ENCODE measurements at places on chromosomes 4 and X.
A peak's percentile ranks its signal among the peaks of the same experiment; 100 is the strongest.

- DNase-seq = peak; percentile 70
These were observed 94.7 kb upstream of the NAP1L5 start for GRCh38 chr4:88792268-88792781.

- peak; percentile 76 for DNase-seq
These were observed 9.6 kb downstream of the HAUS7 start for GRCh38 chrX:153460826-153461225.

GRCh38 chr4:23745377-23745776 lies 144.5 kb downstream of the PPARGC1A start:
- DNase-seq = no peak

GRCh38 chr4:67580577-67580976 lies 22.1 kb downstream of the STAP1 start:
- no peak for DNase-seq

GRCh38 chr4:107978716-107979451 lies 10.8 kb upstream of the HADH start:
- no peak for DNase-seq
